ENCODE measurements at places on chromosomes 1 and 21.

GRCh38 chr1:32480761-32481160, 15.9 kb downstream of the ZBTB8B start:
- no peak for DNase-seq

- DNase-seq, result no peak
Observed at GRCh38 chr1:30909365-30910068, 959 bp upstream of the SDC3 start.

DNA sequence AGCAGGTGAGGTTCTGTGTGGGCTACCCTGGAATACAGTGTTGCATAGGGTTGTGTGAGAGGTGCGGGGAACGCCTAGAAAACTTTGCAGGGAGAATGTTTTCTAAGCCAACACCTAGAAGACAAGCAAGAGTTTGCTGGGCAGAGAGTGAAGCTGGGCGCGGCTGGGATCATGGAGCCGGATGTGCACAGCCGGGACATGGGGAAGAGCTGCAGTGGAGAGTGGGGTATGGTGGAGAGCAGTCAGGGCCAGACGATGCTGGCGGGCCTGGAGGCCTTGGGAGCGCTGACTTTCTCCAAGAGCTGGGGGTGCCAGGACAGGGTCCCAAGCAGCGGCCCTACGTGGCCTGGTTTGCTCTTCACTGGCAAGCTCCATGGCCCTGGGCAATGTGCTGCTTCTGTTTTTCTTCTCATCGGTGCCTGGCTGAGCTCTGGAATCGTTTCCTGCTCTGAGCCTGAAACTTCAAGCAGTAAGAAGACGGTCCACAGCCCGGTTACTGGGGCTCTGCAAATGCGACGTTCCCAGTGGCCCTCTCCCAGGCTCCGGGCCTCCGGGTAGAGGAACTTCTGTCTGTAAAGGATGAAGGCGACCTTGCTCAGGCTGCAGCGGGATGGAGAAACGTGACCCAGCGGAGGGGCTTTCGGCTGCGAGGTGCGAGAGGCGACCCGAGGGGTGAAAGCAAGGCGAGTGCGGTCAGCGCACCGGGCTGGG, 51.9 kb upstream of the CD34 start:
- no peak for DNase-seq

- no peak for DNase-seq
Observed at GRCh38 chr1:63679076-63679475, 85.9 kb downstream of the PGM1 start.

DNA sequence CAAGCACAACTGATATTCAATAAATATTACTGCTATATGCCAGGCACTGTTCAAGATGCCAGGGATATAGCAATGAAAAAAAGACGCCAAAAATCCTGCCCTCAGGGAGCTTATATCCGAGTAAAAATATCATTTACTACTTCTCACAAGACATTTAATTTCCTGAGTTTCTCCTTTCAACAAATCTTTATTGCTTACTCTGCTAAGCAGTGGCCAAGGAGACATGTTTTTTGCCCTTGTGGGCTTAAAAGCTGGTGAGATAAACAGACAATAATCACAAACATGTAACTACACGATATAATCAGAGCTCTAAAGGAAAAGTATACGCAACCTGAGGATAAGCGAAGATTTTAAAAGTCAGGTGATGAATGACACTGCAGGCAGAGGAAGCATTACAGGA, 19.5 kb downstream of the TGFBR3 start:
- no peak for DNase-seq

- no peak for DNase-seq
Observed at GRCh38 chr1:198161718-198162090, 4.9 kb downstream of the NEK7 start.

- DNase-seq, result no peak
Observed at GRCh38 chr1:17170571-17170970, 34.4 kb upstream of the PADI1 start.

DNA sequence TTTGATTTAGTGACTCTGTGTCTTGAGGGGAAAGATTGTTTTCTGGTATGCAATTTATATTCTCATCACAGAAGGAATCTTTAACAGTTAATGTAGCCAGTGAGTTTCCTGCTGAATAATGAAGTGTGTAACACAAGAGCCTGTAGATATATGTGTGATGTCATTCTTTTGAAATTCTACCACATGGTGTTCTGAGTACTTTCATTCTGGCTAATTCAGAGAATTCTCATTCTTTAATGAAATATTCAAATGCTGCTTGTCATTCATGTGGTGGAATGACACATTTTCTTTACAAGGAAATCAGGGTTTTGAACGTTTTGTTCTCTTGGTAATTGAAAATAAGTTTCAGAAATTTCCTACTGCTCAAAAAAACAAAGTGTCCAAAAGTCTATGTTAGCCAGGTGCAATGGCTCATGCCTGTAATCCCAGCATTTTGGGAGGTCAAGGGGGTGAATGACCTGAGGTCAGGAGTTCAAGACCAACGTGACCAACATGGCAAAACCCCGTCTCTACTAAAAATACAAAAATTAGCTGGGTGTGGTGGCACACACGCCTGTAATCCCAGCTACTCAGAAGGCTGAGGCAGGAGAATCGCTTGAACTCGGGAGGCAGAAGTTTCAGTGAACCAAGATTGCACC, 79.6 kb downstream of the MAP3K21 start:
- DNase-seq, result no peak

DNA sequence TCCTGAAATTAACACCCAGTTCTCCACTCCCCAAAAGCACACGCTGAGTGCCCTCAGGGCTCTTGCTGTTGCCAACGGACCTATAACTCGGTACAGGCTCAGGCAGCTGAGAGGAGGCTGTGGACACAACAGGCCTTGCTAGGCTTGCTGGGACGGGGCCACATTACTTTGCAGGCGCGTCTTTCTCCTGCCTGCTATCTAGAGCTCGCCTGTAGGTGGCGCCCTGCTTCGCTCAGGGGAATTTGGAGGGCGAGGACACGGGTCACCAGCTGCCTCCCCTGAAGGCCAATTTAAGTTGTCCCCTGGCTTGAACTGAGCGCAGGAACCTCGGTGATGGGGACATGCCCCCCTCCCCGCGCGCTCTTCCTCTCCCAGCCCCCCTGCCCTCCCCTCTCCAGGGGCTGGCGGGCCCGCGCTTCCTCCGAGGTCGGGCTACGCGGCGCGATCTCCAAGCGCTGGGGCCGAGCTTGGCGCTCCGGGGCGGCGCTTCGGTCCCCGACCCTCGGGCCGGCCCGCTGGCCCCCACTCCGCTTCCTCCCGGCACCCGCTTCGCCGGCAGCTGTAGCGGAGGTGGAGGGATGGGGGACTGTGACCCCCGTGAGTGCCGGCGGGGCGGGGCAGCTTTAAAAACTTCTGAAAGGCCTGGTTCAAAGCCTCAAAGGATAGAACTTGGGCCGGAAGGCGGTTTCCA, 32.4 kb upstream of the NFIA start:
- DNase-seq, result peak; percentile 99

- no peak for DNase-seq
Observed at GRCh38 chr1:202659974-202660373, 50.3 kb downstream of the SYT2 start.

- DNase-seq, result no peak
Observed at GRCh38 chr1:40079774-40080400, 17.2 kb downstream of the PPT1 start.

GRCh38 chr1:40451238-40451585, 936 bp downstream of the ZFP69B start:
- no peak for DNase-seq

DNA sequence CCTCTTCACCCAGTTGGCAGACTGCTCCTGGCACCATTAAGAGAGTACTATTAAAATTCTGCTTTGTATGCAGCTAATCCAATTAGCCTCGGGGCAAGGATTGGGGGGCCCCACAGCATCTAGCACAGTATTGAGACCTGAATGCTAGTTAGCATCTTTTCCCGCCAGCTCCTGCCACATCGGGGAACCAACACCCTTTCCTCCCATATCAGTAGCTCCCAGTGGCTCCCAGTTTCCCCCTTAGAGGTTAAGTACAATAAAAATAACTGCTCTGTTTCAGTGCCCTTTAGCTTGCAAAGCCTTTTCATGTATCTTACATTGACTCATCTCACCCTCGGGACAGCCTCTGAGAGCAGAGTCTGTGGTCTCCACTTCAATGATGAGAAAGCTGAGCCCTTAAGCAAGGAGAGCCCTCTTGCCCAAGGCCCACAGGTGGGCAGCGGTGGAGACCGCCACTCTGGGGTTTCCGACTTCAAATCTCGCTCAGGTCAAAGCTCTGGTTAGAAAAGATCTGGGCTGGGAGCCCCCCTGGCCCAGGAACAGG, 4.2 kb upstream of the PMVK start:
- DNase-seq, result no peak

DNA sequence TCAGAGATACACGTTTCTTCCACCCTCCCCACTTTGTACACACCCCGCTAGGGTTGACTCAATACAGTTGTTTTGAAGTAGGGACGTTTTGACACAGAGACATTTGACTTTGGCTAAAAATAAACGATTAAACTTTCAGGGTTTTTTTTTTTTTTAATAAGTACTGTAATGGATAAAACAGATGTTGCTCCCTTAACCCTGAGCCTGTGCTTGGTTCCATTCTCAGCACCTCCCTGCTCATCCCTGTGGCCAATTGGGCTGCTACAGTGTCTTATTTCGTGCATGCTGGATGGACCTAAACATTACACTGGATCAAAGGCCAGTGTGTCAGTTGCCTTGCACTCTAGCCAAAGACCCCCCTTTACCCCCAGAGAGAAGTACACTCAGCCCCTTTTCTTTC, 16.9 kb downstream of the GRHL3 start:
- no peak for DNase-seq

DNA sequence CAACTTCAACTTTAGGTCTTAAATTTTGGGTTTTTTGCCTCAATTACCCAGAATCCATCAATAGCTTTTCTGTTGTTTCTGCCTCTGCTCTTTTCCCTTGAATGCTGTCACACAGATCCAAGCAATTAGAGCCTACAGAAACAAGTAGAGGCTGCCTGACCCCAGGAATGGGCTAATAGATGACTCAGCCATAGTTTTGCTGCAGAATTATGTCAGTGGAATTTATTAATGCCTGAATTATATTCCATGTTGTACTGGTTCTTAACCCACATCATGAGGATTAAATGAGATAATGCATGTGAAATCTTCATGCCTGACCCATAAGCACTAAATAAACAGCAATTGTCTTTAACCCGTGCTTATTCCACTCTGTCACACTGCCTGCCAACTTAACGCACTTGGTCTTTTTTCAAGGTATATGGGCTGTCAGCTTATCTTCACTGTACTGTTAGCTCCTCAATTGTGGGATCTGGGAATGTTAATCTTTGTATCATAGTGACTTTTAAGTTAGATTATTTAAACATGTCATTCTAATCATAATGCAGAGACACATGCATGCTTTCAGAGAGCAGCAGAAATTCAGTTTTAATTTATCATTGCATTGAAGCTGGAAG, 213.3 kb downstream of the ROR1 start:
- no peak for DNase-seq

- no peak for DNase-seq
Observed at GRCh38 chr21:42189431-42189830, 29.5 kb upstream of the ABCG1 start.

DNA sequence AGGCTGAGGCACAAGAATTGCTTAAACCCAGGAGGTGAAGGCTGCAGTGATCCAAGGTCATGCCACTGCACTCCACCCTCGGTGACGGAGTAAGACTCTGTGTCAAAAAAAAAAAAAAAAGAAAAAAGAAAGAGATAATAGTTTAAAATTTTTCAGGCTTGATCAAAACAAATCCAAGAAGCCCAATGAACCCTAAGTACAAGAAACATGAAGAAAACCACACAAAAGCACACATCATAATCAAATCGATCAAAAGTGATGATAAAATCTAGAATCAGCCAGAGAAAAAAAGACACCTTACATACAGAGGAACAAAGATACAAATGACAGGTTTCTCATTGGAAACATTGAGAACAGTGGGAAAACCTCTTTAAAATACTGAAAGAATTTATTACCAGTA, 31.5 kb downstream of the LDLRAD1 start:
- no peak for DNase-seq

DNA sequence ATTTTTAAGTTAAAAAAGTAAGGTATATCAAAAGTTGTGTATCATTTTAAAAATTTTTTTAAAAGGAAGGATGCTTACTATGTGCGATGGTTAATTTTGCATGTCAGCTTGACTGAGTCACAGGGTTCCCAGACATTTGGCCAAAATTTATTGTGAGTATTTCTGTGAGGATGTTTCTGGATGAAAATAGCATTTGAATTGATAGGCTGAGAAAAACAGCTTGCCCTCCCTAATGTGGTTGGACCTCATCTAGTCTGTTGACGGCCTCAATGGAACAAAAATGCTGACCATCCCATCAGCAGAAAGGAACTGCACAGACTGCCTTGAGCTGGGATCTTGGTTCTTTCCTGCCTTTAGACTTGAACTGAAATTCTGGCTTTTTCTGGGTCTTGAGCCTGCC, 724.5 kb downstream of the NCAM2 start:
- no peak for DNase-seq

- DNase-seq, result no peak
Observed at GRCh38 chr1:162404550-162405160, 7.3 kb downstream of the SH2D1B start.

GRCh38 chr1:50959303-50959912, 659 bp downstream of the FAF1 start:
- DNase-seq, result no peak

DNA sequence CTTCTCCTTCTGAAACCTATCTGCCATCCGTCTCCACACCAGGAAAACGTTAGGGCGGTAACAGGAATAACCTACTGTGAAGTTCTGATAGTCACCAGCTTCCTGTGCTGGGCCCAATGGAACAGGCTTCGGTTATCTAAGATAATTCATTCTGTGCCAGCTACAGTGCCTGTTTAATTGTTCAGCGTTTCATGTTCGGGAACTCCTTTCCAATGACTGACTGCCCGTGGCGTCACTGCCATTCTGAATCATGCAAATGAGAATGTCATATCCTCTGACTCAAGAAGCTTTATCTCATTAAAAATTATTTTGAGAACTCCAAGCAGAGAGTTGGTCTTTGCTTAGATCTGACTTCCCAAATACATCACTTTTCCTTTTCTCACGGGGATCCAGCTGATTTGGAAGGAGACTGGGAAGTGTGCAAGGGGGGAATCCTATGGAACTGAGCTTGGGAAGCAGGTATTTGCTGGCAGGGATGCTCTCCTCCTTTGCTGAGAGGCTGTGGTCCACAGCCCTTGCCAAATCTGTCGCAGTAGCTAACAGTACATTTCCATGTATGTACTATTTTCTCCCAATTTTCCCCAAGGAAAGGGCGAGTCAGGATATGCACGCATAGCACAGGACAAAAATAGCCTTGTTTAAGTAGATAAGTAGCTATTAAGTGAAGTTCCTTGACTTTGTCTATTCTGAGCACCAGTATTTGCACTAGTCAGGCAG, 358.7 kb downstream of the LTN1 start:
- DNase-seq, result no peak

DNA sequence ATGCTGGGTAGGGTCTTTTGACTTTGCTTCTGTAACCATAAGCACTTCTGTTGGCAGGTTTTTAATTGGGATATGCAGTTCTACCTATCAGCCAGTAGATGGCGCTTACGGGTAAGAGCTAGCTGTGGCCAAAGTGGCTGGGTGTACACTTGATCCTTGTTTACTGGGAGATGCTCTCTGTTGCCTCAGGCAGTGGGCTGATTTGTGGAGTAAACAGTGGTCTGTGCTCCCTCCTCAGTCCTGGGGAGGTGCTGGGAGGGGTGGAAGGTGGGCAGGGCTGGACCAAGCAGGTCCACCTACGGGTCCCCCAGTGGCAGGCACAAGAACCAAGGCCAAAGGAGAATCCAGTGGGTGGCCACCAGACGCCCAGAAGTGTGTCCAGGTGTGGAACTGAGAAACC, 43.4 kb downstream of the RALGPS2 start:
- peak; percentile 56 for DNase-seq

GRCh38 chr1:8435569-8436071, 117.7 kb downstream of the SLC45A1 start:
- DNase-seq, result no peak

Measured in stimulated activated effector memory CD8-positive, alpha-beta T cell treated with anti-CD3 and anti-CD28 coated beads, Interleukin-12 subunit alpha, Interleukin-12 subunit beta, amount 100 ng/mL, for 72 hours (primary cell).